ENCODE measurements at places on chromosomes 5 and 9.

GRCh38 chr9:127916720-127917581 is at the start of gene ST6GALNAC4:
ST6GALNAC4 (minus strand) TSS chr9:127917041; CDS start chr9:127916419, 622 bp downstream.
- DNase-seq, result peak; percentile 93

GRCh38 chr5:92713335-92713743 is 867.7 kb downstream of the NR2F1-AS1 start:
- no peak for DNase-seq

DNA sequence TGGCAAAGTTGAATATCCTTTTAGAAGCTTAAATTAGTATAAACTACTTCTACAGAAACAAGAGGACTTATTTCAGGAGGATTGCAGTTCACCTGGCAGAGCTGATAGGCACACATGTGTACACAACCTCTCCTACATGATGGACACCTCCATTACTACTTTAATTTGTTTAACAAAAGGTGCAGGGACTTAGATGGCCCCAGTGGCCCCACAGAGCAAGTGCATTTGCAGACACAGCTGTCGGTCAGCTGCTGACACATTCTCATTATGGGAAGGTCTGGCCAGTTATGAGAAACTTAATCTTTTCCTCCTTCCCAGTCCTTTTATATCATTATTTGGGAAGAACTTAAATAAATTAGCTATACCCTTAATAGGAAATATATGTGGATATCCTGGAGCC is 28.3 kb downstream of the TDRD7 start:
- DNase-seq, result no peak

GRCh38 chr9:112104901-112105300 is 70.2 kb downstream of the SUSD1 start:
- no peak for DNase-seq

- no peak for DNase-seq
Observed at GRCh38 chr9:17219261-17219660, 84.4 kb downstream of the CNTLN start.

DNA sequence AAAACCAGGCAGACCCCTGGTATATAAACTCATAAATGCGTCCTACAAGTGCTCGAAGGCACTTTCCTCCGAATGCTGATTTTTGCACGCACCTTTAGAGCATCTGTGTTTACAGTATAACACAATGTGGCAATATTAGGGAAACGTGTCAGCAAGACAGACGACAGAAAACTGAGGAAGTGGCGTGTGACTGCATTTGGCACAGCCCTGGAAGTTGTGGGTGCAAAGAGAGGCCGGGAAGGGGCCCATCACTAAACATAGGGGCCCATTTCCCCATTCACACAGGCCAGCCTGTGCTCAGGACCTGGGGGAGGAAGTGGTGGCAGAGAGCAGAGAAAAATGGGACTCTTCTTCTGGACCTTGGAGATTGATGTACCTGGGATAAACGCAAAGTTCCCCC is 48.2 kb downstream of the RASGEF1C start:
- DNase-seq, result no peak

- no peak for DNase-seq
Observed at GRCh38 chr9:129860653-129861446, 25.6 kb downstream of the USP20 start.

GRCh38 chr9:68626526-68626925 is 78.5 kb upstream of the PIP5K1B start:
- DNase-seq, result no peak

GRCh38 chr5:73722231-73722630 is 96.2 kb downstream of the ARHGEF28 start:
- DNase-seq, result no peak

DNA sequence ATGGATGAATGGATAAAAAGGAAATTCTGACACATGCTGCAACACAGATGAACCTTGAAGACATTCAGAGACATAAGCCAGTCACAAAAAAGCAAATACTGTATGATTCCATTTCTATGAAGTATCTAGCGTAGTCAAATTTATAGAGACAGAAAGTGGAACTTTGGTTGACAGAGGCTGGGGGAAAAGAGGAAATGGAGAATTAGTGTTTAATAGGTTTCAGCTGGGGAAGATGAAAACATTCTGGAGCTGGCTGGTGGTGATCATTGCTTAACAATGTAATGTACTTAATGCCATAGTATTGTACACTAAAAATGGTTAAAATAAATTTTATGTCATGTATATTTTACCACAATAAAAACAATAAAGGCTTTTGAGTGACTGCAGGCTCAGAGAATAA is 24.2 kb downstream of the PPIC start:
- no peak for DNase-seq

- DNase-seq, result no peak
Observed at GRCh38 chr9:107237873-107238272, 45.2 kb upstream of the RAD23B start.

DNA sequence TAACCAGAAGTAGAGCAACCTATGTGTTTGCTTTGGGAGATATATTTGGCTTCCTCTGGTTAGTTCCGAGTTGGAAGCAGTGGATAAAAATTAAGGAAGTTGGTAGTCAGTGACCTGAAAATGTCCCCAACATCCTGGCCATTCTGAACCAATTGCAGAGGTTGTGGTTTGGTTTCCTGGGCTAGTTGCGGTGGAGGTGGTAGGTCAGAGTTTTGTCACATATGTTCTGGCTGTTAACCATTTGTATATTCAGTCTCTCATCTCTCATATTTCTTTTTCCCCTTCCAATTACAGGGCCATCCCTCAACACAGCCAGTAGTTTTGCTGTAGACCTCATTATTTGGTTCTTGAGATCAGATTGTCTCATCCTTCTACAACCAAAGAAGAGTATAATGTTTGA is 1026.9 kb downstream of the PTPRD start:
- DNase-seq, result no peak

- no peak for DNase-seq
Observed at GRCh38 chr5:54632131-54632701, 114.7 kb downstream of the SNX18 start.

DNA sequence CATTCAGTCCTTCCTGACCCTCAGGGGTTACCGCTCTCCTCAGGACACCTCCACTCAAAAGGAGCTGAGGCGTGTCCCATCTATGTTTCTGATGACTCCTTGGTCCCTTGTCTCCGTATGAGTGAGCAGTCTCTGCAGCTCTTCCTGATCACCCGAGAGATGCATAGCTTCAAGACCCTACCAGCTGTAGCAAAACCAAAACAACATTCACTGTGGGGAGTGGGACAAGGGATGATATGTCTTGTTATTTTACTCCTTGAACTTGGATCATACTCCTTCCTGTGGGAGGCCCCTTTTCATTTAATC is 14.4 kb downstream of the GLDC start:
- no peak for DNase-seq

DNA sequence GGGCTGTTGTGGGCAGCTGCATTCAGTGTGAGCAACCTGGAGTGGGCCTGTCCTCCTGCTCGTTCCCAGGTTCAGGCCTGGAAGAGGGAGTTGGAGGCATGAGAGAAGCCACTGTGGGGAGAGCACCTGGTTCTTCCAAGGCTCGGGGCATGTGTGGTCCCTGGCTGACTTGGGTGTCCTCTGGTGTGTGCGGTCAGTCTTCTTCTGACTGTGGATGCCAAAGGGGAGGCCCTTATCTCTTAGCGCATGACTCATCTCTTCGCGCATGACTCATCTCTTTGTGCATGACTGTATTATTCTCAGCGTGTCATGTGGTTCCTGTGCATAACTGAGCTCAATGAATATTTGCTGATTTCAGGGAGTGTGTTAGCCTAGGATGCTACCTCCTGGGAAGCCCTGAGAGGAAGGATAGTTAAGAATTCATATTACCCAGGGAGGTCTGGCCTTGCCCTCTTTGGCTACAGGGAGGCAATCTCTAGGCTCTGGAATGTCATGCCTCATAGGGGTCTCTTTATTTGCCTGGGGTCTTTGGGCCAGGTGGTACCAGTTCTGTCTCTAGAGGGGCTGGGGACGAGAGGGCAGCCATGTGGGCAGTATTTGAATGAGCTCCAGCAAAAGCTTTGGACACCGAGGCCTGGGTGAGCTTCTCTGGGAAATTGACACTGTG is 188.7 kb downstream of the HSPA4 start:
- DNase-seq, result no peak
